Uterus (tissue), 4 donors: ENCODE measurements at places on chromosomes 12 and 14.

GRCh38 chr12:26026713-26027112 lies 68.2 kb downstream of the RASSF8 start:
- H3K27ac ChIP-seq, result no peak overlapping the region
- H3K27me3 ChIP-seq, result no peaks in the 10 kb centered on the region
- no peaks in the 10 kb centered on the region for H3K36me3 ChIP-seq
- H3K4me1 ChIP-seq, result no peaks in the 10 kb centered on the region
- no peak for DNase-seq

- no peak for DNase-seq
- no peak overlapping the region for H3K27ac ChIP-seq
- H3K27me3 ChIP-seq, result no peaks in the 10 kb centered on the region
These were observed 441.4 kb downstream of the EGLN3 start for GRCh38 chr14:33509454-33509853.

DNA sequence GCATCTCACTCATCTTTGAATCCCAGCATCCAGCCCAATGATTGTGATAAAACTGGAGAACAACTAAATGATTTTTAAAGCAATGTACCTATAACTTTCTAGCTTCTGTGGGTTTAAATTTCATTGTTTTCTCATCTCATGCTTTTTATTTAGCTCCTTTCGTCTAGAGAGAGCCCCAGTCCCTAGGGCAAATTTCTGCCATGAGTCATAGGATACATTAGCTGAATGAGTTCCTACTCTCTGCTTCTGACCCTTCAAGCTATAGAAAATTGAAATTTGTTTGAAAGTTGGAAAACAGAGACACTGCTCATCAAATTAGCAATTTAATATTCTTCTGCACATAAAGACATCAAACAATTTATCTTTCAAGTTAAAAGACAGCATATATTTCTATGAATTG lies 113.9 kb downstream of the KIF21A start:
- no peaks in the 10 kb centered on the region for H3K4me1 ChIP-seq
- no peaks in the 10 kb centered on the region for H3K36me3 ChIP-seq
- H3K27ac ChIP-seq, result no peak overlapping the region
- DNase-seq, result no peak
- H3K27me3 ChIP-seq, result no peaks in the 10 kb centered on the region

- no peak overlapping the region for H3K27ac ChIP-seq
- H3K36me3 ChIP-seq, result no peaks in the 10 kb centered on the region
- no peaks in the 10 kb centered on the region for H3K27me3 ChIP-seq
- H3K4me3 ChIP-seq, result no peak overlapping the region
- H3K4me1 ChIP-seq, result no peaks in the 10 kb centered on the region
These were observed 93.1 kb upstream of the HIF1A start for GRCh38 chr14:61602003-61602732.

DNA sequence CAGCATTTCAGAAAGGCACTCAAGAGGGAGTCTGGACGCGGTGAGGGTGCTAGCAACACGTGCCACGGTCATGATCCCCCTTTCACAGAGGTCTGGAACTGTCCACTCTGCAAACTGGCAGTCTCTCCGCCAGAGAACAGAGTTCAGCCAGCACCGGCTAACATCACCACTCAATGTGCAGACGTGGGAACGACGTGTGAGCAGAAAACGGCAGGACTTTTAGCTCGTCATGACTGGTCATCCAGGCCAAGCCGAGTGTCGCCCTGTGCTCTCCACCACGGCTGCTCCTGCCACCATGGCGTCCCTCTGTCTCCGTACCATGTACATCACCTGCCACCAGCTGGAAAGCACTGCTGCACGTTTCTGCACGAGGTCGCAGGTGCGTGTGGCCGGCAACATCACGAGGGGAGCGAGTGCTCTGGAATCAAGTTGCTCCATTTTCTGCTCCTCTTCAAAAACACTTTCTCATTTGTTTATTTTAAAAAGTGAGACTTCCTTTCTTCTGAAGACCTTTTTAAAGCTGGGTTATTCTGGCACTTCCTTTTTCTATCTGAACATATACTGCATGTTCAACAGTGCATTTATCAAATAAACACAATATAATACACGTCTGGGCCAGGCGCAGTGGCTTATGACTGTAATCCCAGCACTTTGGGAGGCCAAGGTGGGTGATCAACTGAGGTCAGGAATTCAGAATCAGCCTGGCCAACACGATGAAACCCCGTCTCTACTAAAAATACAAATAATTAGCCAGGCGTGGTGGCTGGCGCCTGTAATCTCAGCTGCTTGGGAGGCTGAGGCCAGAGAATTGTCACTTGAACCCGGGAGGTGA lies 28.0 kb downstream of the SLC15A4 start:
- DNase-seq, result no peak
- H3K4me3 ChIP-seq, result no peak overlapping the region
- no peaks in the 10 kb centered on the region for H3K4me1 ChIP-seq
- no peak overlapping the region for H3K27ac ChIP-seq
- no peaks in the 10 kb centered on the region for H3K27me3 ChIP-seq
- H3K36me3 ChIP-seq, result no peaks in the 10 kb centered on the region

DNA sequence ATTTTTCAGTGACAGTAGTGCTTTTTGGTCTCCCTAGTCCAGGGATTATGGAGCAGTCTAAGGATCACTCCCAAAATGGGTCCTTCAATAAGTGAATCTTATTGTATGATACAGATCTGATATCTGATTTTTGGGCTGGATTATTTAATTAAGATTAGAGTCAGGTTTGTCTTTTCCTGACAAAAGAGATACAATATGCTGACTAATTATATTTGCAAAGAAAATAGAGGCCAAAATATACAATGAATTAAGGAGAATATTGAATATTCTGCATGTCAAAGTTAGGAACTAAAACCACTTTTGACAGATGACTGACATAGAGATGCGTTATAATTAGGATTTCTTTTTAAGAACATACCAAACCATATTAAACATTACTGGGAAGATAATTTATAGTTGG lies 175.2 kb downstream of the FOXG1 start:
- no peak overlapping the region for H3K4me3 ChIP-seq
- no peaks in the 10 kb centered on the region for H3K36me3 ChIP-seq
- DNase-seq, result no peak
- no peaks in the 10 kb centered on the region for H3K27me3 ChIP-seq

DNA sequence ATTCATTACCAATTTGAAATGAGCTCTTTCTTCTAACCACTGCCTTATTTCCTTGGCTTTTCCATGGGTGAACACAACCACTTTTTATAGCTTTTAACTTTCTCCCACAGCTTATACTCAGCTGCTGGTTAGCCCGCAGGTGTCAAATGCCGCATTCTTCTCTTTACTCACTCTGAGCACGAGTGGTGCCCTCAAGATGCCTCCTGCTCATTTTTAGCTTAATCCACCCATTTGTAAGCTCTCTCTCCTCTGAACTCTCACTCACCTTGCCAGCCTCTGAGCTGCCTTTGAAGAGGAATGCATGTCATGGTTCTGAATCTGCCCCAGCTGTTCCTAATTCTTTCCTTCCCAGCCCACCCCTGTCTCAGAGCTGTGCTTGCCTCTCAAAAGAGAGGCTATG lies 449.4 kb upstream of the PRICKLE1 start:
- no peaks in the 10 kb centered on the region for H3K27me3 ChIP-seq
- no peaks in the 10 kb centered on the region for H3K4me1 ChIP-seq
- no peak for DNase-seq
- H3K27ac ChIP-seq, result no peak overlapping the region

- H3K4me3 ChIP-seq, result peak overlapping the region; percentile 98
- peak overlapping the region; percentile 99 for H3K27ac ChIP-seq
- no peaks in the 10 kb centered on the region for H3K4me1 ChIP-seq
- H3K27me3 ChIP-seq, result no peaks in the 10 kb centered on the region
- H3K36me3 ChIP-seq, result no peaks in the 10 kb centered on the region
These were observed 1.0 kb upstream of the CDK17 start for GRCh38 chr12:96401076-96401871.

GRCh38 chr12:112527501-112527900 lies 108.8 kb downstream of the PTPN11 start:
- H3K27me3 ChIP-seq, result no peaks in the 10 kb centered on the region
- H3K27ac ChIP-seq, result no peak overlapping the region
- no peak for DNase-seq

GRCh38 chr14:42469637-42470426 lies 863.2 kb downstream of the LRFN5 start:
- no peaks in the 10 kb centered on the region for H3K4me1 ChIP-seq
- H3K4me3 ChIP-seq, result no peak overlapping the region
- no peaks in the 10 kb centered on the region for H3K36me3 ChIP-seq
- H3K27me3 ChIP-seq, result no peaks in the 10 kb centered on the region
- H3K27ac ChIP-seq, result no peak overlapping the region

DNA sequence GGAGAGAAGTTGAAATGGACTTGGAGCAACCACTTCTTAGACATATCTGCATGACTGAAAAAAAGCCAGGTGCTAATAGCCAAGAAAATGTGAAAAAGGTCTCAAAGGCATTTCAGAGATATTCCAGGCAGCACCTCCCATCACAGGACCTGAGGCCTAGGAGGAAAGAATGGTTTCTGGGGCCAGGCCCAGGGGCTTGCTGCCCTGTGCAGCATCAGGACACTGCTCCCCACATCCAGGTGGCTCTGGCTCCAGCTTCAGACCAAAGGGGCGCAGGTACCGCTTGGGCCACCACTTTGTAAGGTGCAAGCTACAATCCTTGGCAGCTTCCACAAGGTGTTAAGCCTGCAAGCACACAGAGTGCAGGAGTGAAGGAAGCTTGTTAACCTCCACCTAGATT lies 114.3 kb downstream of the PIK3C2G start:
- no peak overlapping the region for H3K4me3 ChIP-seq
- H3K4me1 ChIP-seq, result no peaks in the 10 kb centered on the region
- no peaks in the 10 kb centered on the region for H3K27me3 ChIP-seq
- no peak for DNase-seq

DNA sequence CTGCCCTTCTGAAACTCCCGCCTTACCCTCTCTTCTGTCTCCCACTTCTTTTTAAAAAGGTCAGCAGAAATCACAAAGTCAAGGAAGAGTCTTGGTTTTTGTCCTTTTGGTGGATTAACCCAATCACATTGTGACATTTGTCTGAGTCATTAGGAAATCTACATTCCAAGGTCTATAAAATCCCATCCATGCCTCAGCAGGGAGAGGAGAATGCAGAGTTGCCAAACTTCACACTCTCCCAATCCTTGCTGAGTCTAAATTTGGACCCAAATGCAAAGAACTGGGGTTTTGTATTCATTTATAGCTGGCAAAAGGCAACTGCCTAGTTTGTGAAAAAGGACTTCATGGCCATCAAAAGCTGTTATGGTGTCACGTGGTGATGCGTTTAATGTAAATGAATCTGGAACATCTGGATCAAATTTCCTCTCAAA lies 67.9 kb downstream of the TMEM30B start:
- H3K4me3 ChIP-seq, result no peak overlapping the region
- no peaks in the 10 kb centered on the region for H3K4me1 ChIP-seq
- no peaks in the 10 kb centered on the region for H3K27me3 ChIP-seq
- DNase-seq, result no peak

DNA sequence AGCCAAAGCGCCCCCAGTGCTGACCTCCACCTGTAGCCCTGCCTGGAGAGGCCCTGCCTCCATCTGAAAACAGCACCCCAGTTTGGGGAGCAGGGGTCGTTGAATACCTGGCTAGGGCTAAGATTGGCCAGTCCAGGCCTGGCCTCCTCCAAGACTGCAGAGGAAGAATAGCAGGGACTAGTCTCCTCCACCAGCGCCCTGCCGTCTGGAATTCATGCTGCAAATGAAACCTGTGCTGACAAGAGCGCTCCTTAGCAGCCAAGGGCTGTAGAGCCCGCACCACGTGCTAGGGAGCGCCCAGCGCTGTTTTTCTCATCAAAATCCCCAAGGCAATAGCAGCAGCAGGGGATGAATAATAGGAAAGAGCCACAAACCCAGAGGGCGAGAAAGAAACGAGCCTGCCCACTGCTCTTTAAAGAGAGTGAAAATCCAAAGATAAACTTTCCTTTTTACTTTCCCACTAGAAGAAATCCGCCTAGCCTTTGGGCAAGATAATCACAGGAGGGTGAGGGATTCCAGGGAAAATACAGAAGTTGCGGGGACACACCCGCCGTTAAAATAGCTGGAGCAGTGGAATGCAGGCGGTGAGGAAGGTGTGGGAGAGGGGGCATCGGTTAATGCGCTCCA lies 3.3 kb downstream of the COL2A1 start:
- H3K27me3 ChIP-seq, result peaks cover 15% of the 10 kb centered on the region
- no peak for DNase-seq
- peak overlapping the region; percentile 38 for H3K4me3 ChIP-seq
- H3K4me1 ChIP-seq, result peaks cover 4% of the 10 kb centered on the region
- H3K27ac ChIP-seq, result no peak overlapping the region
